ENCODE measurements at places on chromosomes 7 and 10.

DNA sequence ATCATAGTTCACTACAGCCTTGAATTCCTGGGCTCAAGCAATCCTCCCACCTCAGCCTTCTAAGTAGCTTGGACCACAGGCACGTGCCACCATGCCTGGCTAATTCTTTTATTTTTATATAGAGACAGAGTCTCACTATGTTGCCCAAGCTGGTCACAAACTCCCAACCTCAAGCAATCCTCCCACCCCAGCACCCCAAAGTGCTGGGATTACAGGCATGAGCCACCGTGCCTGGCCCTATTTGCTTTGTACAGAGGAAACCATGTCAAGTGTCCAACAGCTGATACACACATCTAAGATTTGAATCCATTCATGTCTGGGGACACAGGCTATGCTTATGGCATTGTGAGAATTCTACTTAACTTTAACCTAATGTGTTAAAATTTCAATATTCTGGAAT, 29.9 kb upstream of the MPP7 start:
- no peak for DNase-seq

- DNase-seq = no peak
These were observed 184.4 kb downstream of the LRRTM3 start for GRCh38 chr10:67110286-67110685.

DNA sequence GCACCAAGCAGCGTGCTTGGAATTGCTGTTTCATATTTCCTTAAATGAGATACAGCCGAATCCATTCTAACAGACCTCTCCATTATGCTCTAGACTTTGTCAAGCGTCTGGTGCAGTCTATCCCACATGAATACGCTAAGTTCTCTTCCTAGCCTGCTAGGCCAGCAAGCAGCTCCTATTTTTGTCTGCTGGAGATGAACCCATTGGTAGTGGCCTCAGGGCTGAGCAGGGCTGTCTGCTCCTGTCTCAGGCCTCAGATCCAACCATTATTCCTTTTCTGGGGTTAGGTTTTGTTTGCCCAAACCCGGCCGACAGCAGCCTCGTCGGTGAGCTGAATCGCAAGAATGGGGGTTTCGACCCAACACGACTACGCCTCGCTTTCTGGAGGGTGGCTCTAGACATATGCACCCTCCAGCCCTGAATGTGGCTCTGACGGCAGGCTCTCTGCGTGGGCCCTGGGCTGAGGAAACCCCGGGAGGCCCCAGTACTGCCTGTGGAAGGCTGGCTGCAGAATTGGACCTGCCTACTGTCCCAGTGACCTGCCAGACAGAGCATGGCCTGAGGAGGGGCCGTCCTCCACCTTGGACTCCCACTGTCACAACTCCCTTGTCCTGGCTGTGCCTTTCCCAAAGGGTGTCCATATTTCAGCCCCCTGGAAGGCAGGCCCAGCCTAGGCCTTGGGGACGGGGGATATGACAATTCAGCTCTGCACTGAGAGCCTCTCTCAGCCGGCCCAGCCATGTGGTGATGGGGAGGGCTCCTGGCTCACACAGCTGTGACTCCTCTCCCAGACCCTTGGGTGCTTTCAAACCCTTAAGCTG, 267.9 kb upstream of the TCERG1L start:
- DNase-seq = no peak

- DNase-seq = no peak
These were observed 60.2 kb downstream of the PRKAG2 start for GRCh38 chr7:151816562-151817314.

DNA sequence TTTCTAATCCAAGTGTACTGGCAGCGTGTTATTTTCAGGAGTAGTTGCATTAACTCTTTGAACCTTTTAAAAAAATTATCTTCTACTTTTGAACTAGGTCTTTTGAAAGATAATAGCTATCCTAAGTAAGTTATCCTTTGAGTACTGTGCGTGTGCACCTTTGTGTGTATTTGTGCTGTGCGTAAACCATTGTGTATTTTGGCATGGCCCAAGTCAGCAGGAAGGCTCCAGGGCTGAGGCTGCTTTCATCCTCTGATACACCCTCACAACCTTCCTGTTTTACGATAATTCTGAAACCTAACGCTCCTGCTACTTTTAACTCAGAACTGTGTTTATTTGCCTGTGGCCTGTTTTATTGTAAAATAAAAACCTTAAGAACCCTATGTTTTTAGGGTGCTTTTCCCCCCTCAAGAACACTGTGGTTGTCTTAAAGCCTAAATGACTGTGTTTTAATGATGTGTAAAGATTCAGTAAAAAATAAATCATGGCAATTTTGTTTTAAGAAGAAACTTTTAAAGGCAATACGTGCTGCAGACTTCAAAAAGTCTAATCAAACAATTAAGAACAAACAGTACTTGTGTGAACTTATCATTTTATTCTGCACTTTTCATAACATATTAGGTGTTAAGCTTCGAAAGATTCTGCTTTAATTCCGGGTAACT, 57.5 kb downstream of the HDAC9 start:
- no peak for DNase-seq

- DNase-seq = no peak
These were observed 53.7 kb downstream of the CCDC6 start for GRCh38 chr10:59852670-59853069.

DNA sequence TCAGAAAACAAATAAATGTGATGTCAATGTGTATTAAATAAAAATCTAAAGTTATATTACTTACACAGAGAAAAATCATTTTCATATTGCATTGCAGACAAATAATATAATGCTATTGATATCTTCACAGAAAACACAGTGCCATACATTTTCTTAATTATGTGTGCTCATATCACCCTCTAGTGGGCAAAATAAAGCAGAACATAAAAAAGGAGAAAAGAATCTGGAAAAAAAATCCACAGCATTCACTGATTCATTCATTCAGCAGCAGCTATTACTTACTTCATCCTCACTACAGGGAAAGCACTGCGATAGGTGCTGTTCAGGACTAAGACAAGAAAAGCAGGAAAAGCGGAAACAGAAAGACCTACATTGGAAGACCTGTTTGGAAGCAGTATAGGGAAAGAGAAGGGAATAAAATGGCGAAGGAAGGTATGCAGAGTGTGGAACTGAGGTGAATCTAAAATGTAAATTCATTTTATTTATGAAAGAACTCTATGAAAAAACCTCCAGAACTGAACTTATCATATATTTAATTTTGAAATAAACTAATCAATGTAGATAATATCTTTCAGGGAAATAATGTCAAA, 73.2 kb downstream of the POT1 start:
- DNase-seq = no peak

- no peak for DNase-seq
These were observed 224.7 kb upstream of the SH2B2 start for GRCh38 chr7:102061981-102062390.

DNA sequence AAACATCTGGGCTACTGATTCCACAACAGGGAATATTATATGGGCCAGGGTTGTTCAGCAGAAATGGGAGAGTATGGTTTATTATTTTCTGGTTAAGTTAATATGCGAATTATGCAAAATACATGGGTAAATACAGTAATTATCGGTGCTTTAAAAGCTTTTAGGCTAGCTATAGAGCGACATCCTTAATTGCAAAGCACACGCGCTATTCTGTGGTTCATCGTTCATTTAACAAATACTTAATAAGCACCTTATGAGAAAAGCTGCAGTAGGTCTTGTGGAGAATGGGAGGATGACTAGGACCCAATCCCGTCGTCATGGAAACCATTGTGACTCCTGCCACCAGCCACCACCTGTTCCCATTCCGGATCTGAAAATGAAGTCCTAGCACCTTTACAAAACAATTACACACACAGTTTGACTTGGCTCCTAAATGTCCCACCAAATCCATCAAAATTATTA, 623 bp upstream of the CEP41 start:
- no peak for DNase-seq

- DNase-seq = no peak
These were observed 272.4 kb upstream of the LRGUK start for GRCh38 chr7:133854739-133855138.

DNA sequence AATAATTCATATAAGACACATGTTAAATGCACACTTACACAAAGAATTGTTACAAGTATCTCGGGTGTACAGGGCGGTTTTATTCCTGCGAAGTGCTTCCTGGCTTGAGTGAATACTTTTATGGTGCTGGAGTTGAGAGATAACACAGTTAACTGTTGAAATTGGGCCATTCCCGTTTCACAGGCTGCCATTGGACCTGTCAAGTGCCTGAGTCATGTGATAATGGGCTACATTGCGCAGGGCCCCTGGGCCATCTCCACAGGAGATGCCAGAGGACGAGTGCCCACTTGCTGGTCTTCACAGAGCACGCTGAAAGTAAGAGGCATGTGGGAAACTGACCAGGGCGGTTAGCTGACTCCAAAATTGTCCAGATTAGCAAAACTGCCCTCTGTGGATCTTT, 4.8 kb downstream of the FBH1 start:
- no peak for DNase-seq

GRCh38 chr7:21094589-21094988, 307.9 kb upstream of the SP8 start:
- no peak for DNase-seq

DNA sequence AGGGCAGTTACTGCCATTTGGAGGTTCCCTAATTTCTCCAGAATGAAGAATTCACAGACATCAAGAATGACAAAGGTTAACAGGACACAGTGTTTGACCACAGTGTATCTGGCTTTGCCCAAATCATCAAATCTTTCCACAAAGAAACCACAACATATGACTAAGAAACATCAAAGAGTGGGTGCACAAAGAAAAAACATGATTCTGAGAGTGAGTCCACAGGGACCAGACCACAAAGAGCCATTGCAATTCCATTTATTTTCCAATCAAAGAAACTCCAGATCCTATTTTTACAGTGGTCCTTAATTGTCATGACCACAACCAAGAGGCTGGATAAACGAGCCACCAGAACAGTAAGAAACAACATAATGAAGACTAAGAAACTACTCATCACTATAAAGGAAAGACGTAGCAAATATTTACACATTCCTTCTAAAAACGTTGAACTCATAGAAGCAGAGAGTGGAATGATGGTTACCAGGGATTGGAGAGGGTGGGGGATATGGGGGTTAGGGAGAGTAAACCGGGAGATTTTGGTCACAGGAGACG, 286.5 kb downstream of the DOCK4 start:
- DNase-seq = no peak

DNA sequence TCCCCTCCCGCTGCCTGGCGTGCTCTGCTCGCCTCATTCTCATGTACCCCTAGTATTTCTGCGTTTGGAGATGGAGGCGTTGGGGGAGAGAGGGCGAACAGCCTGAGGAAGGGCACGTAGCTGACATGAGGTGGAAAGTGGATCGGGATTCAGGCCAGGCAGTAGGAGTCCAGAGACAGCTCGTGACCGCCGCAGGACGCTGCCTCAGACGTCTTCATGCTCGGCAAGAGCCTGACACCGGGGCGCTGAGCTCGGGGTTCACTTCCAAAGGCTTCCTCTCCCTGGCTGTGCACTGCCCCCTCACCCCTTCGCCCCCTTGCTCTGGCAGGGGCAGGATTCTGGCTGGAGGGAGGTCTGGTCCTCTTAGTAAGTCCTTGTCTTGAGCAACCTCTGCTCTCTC, 374.4 kb upstream of the MKI67 start:
- no peak for DNase-seq

- DNase-seq = no peak
These were observed 23.5 kb downstream of the BLVRA start for GRCh38 chr7:43781726-43782607.

DNA sequence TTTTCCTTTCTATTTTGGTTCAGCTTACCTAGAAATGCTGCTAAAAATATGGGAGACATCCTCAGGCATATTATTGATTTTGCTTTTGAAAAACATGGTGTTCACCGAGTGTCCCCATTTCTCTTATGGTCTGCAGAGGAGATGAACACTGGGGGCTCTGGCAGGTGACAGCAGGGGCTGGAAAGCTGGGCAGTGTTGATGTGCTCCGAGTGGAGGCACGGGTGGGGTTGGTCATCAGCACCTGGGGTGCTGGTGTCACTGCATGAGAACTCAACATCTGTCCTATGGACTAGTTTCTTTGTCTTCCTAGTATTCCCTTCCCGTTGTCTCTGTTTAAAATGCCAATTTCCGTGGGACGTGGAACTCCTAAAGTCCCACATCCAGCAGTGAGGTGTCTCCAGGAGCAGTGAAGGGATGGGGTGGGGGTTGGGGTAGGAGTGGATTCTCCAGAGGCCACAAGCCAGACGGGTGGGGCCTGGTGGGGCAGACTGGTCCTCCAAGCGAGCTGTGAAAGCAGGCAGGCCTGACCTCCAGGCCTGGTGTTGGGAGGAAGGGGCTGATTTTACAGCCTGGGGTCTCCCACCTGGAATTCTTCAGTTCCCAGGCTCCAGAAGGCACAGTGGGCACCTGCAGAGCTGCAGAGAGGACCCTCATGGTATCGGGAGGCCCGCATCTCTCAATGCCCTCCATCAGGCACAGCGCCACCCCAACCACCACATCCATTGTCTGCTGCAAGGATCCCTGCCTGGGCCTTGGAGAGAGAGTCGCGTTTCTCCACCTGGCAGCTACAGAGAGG, 24.4 kb downstream of the ZNF775 start:
- DNase-seq = no peak

DNA sequence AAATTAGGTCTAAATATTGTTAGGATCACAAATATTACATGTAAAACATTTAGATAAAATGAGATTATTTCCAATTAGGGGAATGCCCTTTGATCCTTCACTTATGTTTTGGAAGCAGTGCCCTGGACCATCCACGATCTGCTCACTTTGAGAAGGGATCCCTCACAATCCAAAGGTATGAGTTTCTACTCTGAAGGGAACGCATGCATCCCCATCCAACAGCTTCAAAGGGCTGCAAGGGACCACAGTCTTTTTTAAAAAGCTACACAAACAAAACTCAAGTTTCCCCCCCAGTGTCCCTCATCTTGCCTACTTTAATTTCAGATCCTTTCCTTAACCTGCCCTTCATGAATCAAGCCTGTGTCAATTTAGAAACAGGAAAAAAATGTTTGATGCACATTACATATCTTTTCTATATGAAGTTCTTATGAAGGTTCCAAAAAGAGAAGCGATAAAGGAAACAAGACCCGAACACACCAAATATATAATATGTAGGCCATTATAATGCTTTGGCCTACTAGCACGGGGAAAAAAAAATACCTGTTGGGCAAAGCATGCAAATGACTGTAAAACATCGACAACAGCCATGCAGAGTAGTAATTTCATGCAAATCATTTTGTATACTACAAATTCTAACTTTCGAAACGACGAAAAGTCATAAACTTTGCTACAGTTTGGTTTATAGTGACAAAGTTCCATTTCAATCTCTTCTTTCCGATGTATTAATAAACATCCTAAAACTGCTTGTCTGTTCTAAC, 2.0 kb downstream of the EIF3A start:
- DNase-seq = no peak

GRCh38 chr10:129342385-129342784, 124.7 kb upstream of the MGMT start:
- no peak for DNase-seq

GRCh38 chr7:11613292-11613930, 218.6 kb downstream of the THSD7A start:
- DNase-seq = no peak
